SJSA1 (cell line): ENCODE measurements at places on chromosomes 5 and 9.
A peak's percentile ranks its signal among the peaks of the same experiment; 100 is the strongest.

- peaks cover 27% of the 10 kb centered on the region for H3K27me3 ChIP-seq
- no peak for DNase-seq
- H3K4me1 ChIP-seq: no peaks in the 10 kb centered on the region
- no peak overlapping the region for H3K4me3 ChIP-seq
- no peaks in the 10 kb centered on the region for H3K36me3 ChIP-seq
Observed at GRCh38 chr9:134902936-134903335, 14.8 kb downstream of the FCN1 start.

DNA sequence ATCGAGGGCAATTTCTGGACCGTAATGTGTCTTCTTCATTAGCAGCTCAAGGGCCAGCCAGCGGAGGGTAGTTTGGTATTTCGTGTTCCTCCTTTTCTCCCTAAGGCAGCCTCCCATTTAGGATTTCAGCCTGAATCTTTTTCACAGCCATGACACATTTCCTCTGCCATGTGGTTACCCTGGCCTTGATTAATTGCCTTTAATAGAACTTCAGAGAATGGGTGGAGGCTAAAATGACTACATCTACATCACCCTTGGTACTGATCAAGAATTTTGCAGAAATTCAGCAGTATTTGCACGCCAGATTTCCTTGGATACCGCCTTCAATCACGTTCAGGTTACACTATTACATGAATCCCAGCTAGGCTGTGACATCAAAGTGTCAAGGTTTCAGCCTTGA is 58.0 kb downstream of the ADAMTS16 start:
- no peak for DNase-seq
- H3K27ac ChIP-seq: no peak overlapping the region
- H3K4me3 ChIP-seq: no peak overlapping the region
- H3K4me1 ChIP-seq: no peaks in the 10 kb centered on the region
- peaks cover 30% of the 10 kb centered on the region for H3K36me3 ChIP-seq

DNA sequence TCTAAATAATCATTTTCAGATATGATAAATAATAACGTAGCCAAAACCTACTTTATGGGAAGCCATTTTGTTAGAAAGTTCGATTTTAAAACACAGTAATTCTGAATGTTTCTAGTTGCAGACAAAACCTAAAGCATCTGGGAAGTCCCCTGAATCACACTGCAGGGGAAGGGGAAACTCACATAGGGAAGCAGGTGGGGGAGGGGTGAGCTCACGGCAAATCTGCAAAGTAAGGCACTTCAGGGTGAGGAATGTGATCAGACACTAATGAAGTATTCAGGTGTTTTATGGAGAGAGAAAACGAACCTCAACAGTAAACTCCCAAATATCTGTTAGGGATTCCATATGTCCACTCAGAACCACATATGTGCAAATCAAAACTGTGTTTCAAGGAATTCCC is 70.7 kb downstream of the EPB41L4A start:
- no peaks in the 10 kb centered on the region for H3K36me3 ChIP-seq
- DNase-seq: no peak
- no peaks in the 10 kb centered on the region for H3K4me1 ChIP-seq

DNA sequence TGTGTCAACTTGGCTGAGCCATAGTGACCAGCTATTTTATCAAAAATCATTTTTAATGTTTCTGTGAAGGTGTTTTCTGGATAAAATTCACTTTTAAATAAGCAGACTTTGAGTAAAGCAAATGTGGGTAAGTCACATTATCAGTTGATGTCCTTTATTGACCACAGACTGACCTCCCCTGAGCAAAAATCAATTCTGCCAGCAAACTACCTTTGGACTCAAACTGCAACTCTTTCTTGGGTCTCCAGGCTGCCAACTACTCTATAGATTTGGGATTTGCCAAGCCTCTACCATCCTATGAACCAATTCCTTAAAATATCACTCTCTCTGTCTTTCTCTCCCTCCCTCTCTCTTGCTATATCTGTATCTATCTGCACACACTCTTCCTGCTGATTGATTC is 1571.7 kb upstream of the NUDT12 start:
- no peaks in the 10 kb centered on the region for H3K36me3 ChIP-seq
- H3K4me3 ChIP-seq: no peak overlapping the region
- no peak overlapping the region for H3K27ac ChIP-seq
- no peaks in the 10 kb centered on the region for H3K4me1 ChIP-seq
- no peak for DNase-seq
- H3K27me3 ChIP-seq: no peaks in the 10 kb centered on the region

DNA sequence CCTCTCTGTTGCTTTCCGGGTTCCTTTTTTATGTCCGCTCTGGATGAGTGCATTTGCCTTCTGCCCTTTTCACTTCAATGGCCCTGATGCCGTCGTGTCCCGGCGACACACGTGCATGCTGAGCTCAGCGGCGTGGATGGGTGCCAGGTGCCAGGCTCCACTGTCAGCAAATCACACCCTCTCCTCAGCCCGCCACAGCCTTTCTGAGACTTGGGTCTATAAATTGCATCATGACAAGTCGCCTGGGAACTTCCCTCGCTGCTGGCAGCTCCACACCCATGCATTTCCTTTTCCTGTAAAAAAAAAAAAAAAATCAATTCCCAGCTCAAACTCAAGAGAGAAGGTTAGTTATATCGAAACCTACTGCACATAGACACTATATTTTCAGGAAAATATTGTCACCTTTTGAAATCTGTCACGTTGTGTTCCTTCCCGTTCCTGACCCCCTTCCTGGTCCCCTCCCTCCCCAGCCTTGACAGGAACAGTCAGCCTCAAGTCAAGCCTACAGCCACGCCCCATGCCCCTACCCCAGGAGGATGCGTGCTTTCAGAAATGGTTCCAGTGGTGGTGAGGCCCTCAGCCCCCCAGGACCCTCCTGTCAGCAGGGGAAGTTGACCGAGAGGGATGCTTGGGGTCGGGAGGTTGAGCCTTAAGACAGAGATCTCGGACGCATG is 110.3 kb upstream of the PTCH1 start:
- peak overlapping the region; percentile 91 for H3K27ac ChIP-seq
- H3K36me3 ChIP-seq: no peaks in the 10 kb centered on the region
- H3K27me3 ChIP-seq: no peaks in the 10 kb centered on the region
- no peak overlapping the region for H3K4me3 ChIP-seq

GRCh38 chr9:94479757-94480156 is 75.1 kb upstream of the PCAT7 start:
- no peak overlapping the region for H3K4me3 ChIP-seq
- H3K27me3 ChIP-seq: no peaks in the 10 kb centered on the region
- no peaks in the 10 kb centered on the region for H3K36me3 ChIP-seq
- H3K4me1 ChIP-seq: no peaks in the 10 kb centered on the region
- no peak for DNase-seq

GRCh38 chr5:180555168-180555921 is 36.0 kb downstream of the SCGB3A1 start:
- peaks cover 18% of the 10 kb centered on the region for H3K4me1 ChIP-seq
- DNase-seq: peak; percentile 79
- peak overlapping the region; percentile 67 for H3K27ac ChIP-seq
- H3K4me3 ChIP-seq: no peak overlapping the region
- H3K36me3 ChIP-seq: peaks cover 26% of the 10 kb centered on the region

DNA sequence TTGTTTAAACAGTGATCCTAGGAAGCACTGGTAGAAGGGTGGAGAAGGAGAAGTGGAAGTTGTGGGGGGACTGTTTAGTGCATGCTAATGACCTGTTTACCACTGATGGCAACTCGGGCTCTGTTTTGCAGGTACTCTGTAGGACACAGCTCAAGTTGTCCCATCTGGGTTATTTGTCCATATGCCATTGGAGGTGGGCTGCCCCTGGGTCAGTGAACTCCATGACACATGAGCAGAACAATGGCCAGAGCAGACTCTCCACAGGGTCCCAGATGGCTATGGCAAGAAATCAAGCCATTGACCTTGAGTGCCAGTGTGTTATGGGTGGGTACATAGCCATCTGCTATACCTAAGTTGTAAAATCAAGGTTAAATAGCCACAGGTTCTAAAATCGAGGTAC is 175.9 kb downstream of the GAS1 start:
- DNase-seq: no peak
- H3K4me1 ChIP-seq: peaks cover 5% of the 10 kb centered on the region; the same call in 1 of the 2 replicates
- H3K4me3 ChIP-seq: no peak overlapping the region
- no peaks in the 10 kb centered on the region for H3K36me3 ChIP-seq

GRCh38 chr9:92614763-92615461 is 55.0 kb downstream of the IPPK start:
- no peak for DNase-seq
- peaks cover 50% of the 10 kb centered on the region for H3K36me3 ChIP-seq
- H3K4me1 ChIP-seq: peaks cover 1% of the 10 kb centered on the region
- no peak overlapping the region for H3K27ac ChIP-seq
- no peak overlapping the region for H3K4me3 ChIP-seq

- H3K36me3 ChIP-seq: no peaks in the 10 kb centered on the region
- no peak overlapping the region for H3K4me3 ChIP-seq
- H3K27ac ChIP-seq: no peak overlapping the region
- H3K27me3 ChIP-seq: no peaks in the 10 kb centered on the region
Observed at GRCh38 chr5:155633338-155633957, 619.9 kb downstream of the KIF4B start.

- H3K27ac ChIP-seq: no peak overlapping the region
- DNase-seq: no peak
- H3K36me3 ChIP-seq: no peaks in the 10 kb centered on the region
- no peak overlapping the region for H3K4me3 ChIP-seq
Observed at GRCh38 chr5:124056326-124056990, 544.5 kb downstream of the CSNK1G3 start.

GRCh38 chr5:43039471-43040286 is 440 bp downstream of the ANXA2R start:
- H3K4me1 ChIP-seq: peaks cover 10% of the 10 kb centered on the region
- peak overlapping the region; percentile 61 for H3K4me3 ChIP-seq
- peak; percentile 80 for DNase-seq
- peak overlapping the region; percentile 92 for H3K27ac ChIP-seq

- no peaks in the 10 kb centered on the region for H3K27me3 ChIP-seq
- no peak overlapping the region for H3K27ac ChIP-seq
- peak; percentile 72 for DNase-seq
- H3K4me3 ChIP-seq: no peak overlapping the region
Observed at GRCh38 chr9:123353984-123354591, 1.9 kb upstream of the CRB2 start.

GRCh38 chr9:136956604-136957003 is 4.5 kb downstream of the LCN12 start:
- no peak overlapping the region for H3K4me3 ChIP-seq
- no peaks in the 10 kb centered on the region for H3K4me1 ChIP-seq
- H3K27ac ChIP-seq: no peak overlapping the region
- no peaks in the 10 kb centered on the region for H3K27me3 ChIP-seq
- DNase-seq: no peak

DNA sequence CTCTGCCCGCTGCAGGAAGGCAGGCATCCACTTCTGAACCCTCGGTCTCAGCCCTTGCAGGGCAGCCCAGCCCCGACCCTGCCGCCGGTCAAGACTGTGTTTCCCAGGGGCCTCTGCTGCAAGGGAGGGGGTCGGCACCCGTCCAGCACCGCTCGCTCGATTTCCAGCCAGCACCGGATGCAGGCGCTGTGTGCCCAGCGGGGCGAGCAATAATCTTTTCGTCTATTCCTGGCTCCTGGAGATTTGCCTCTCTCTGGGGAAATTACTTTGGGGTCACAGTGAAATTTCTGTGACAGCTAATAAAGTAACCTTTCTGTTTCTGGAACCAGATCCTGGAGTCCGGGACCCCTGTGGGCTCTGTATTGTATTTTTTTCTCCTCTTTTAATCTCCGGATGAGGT is 155.3 kb downstream of the COL23A1 start:
- no peaks in the 10 kb centered on the region for H3K36me3 ChIP-seq
- no peaks in the 10 kb centered on the region for H3K27me3 ChIP-seq
- H3K4me3 ChIP-seq: no peak overlapping the region
- no peak overlapping the region for H3K27ac ChIP-seq
- H3K4me1 ChIP-seq: no peaks in the 10 kb centered on the region

DNA sequence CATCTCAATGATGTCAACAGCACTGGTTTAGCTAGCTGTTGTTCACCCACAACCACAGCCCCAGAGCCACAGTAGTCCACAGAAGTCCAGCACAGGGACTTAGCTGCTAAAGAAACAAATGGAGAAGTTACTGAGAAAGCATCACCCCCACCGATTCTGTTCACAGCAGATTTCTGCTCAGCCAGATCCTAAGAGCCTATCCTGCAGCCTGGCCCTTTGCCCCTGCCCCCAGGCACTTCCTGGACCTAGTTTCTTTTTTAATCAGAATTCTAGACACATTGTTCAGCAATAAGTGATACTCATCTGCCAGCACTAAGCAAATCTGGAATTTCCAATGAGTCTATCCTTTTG is 7.4 kb downstream of the B4GALT1 start:
- peaks cover 40% of the 10 kb centered on the region for H3K4me1 ChIP-seq
- H3K27ac ChIP-seq: peak overlapping the region; percentile 57
- no peaks in the 10 kb centered on the region for H3K27me3 ChIP-seq

DNA sequence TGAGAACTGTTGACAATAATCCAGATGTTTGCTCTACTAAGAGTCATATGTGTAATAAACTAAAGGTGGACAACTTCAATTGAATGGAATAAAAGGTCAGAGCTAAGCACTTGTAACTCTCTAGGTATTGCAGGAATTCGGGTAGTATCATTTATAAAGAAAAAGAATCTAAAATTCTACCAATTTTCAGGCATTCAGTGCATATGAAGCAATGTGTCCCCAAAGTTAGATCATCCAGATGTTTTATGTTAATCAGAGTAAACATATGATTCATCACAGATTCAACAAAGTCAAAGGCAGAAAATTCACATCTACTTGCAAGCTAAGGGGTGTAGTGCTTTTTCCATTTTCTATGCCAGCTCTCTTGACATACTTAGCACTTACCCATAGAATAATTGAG is 477.1 kb downstream of the PDE4D start:
- no peak for DNase-seq
- no peaks in the 10 kb centered on the region for H3K27me3 ChIP-seq
- H3K4me1 ChIP-seq: no peaks in the 10 kb centered on the region
- no peak overlapping the region for H3K27ac ChIP-seq

DNA sequence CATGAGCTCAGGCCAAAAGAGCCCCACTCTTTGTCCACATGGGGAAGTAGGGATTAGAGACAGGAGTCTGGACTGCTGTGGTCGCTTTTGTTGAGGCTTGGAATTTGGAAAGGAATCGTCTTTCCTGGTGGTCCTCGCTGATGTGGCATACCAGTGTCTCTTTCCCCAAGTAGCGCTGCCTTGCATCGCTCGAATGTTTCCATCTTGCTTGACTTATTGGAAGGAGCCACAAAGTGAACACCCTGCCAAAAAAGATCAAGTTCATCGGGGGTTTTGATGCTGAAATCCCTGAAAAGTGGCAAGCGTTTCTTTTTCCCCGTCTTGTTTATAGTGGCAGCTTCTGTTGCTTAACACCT is 161.3 kb downstream of the MACROH2A1 start:
- DNase-seq: peak; percentile 40
- H3K27ac ChIP-seq: no peak overlapping the region
- no peaks in the 10 kb centered on the region for H3K36me3 ChIP-seq
- H3K4me3 ChIP-seq: no peak overlapping the region

GRCh38 chr5:104612005-104612404 is 1049.4 kb upstream of the NUDT12 start:
- no peaks in the 10 kb centered on the region for H3K27me3 ChIP-seq
- H3K27ac ChIP-seq: no peak overlapping the region
- no peak for DNase-seq
- no peaks in the 10 kb centered on the region for H3K4me1 ChIP-seq
- no peaks in the 10 kb centered on the region for H3K36me3 ChIP-seq
- no peak overlapping the region for H3K4me3 ChIP-seq
